ENCODE measurements at places on chromosomes 1 and 21.
A peak's percentile ranks its signal among the peaks of the same experiment; 100 is the strongest.

DNA sequence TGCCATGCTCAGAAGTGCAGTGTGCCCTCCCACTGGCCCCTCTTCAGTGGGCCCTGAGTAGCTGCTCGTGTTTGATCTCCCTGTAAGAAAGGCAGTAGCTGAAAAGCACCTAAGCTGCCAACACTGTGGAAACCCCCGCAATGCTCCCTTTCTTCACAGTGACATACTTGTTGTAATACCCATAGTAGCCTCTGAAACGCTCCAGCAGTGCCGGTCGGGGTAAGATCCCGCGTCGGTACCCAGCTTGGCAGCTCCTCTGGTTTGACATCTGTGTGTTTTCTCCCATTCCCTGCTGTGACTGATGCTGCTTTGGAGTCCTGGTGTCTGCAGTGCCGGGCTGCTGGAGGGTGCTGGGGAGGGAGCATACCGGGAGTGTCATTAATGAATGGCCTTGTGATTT is 3.6 kb downstream of the CHAF1B start:
- no peak for DNase-seq

DNA sequence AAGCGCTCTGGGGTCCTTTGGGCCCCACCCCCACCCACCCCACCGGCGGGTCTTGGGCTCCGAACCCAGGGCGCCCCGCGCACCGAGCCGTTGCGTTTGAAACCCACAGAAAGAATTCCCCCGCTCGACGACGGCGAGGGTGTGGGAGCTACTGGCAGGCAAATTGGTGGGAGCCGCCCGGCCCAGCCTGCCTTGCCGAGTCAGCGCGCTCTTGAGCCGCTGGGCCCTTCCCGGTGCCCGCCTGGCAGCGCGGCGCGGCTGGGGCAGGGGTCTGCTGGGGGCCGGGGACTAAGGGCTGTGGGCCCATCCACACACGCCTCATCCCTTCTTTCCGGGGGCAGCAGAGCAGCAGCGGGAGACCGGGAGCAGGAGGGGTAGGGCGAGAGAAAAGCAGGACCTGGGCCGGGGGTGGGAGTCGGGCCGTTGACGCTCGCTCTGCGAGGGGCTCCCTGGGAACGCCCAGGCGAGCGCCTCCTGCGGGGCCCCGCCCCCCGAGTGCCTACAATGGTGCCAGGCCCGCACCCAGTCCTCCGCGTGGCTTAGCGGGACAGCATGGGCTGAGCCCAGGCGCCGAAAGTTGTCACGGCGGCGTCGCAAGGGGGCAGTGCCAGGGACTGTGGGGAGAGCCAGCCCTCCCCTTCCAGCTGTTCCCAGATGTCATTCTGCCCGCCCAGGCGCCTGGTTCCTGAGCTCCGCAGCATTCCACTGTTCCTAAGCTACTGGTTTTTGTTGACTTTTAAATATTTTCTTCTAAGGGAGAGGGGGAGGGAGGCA is at the start of gene C1orf94:
TSS of gene C1orf94 (plus strand) at position 78 of the 774 bp plus-strand sequence. CDS start 883 bp downstream, outside the sequence.
- DNase-seq: no peak

DNA sequence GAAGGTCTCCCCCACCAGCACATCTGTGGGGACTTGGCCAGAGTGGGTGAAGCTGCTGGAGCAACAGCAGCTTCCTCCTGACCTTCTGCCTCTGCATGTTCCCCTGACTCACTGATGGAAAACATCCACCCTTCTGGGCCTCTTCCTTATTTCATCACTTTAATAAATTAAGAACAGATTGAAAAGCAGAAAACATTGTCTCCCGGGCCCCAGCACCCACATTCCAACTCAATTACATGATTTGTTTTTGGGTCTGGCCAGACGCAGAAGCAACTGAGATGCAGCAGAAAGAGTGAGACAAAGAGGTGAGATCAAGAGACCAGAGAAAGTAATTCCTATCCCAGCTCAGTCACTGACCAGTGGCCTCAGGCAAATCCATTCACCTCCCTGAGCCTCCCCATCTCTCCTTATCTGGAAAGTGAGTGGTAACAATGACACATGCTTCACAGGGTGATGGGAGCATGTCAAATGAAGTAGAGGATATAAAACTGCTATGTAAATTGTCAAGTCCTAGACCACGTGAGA is 157.1 kb downstream of the ELAVL4 start:
- DNase-seq: no peak

GRCh38 chr1:78045926-78046778 is at the start of gene GIPC2:
Gene GIPC2 (plus strand): TSS chr1:78045966. CDS start chr1:78046095, 129 bp downstream.
- no peak for DNase-seq

DNA sequence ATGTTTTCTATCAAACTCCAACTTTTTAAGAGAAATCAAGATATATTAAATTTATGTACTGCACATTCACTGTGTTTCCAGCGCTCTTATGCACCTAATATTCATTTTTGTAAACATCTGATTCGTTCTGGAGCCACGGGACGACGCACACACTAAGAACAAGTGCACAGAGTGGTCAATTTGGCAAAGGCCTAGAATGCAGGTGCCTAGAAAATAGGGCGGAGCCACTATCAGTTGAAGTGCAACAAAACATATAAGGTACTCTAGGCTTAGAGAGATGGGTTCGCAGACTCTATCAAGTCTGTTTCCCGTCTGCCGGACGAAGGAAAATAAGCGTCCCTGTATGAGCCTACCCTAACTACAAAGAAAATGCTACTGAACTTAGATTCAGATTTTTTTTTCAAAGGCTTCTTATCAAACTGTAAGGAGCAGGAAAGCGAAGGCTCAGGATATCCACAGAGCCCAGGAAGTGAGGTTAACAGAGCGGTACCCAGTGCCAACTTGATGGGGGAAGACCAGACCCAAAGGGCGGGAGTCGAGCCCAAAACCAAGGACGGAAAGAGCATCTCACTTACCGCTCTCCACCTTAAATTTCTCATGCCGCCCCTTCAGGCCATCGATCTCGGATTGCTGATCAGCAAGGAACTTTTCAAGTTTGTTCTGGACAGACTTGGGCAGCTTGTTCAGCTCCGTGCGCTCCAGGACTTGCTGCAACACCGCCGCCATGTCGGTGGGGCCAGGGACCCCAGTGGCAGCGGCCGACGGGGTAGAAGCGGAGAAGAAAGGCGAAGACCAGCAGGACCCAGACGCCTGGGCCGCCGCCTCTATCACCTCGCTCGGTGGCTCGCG is 526 bp downstream of the TPR start:
- DNase-seq: peak; percentile 58

DNA sequence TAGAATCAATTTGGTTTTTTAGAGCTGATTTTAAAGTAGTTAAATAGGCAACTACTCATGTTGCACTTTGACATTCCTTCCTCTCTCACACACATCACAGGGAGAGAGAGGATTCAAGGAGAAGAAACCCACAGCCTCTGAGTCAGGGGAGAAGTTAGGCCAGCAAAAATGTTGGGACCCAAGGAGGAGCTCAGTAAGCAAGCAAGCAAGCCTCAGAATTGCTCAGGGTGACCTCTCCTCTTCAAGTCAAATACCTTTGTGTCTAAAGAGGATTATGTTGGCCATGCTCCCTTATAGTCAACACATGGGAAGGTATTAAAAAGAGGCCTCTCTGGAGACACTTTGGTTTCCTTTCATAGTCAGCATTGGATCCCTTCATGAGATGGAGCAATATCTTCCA is 80.5 kb upstream of the WARS2 start:
- no peak for DNase-seq

GRCh38 chr21:41684381-41685245 is 82.2 kb downstream of the RIPK4 start:
- no peak for DNase-seq

DNA sequence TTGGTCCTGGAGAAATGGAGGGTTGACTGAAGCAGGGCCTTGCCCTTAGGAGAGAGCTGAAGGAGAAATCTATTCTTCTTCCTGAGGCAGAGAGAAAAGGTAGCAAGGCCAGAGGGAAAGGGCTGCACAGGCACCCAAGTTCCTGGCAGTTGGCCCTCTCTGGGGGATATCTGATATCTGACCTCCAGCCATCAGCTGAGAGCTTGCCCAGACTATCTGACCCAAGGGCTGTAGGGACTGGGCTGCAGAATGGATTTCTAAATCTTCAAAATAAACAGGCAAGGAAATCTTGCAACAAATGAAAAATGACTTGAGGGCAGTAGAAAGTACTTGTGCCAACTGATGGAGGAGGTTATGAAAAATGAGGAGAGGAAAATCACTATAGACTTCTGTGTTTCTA is 498 bp upstream of the CLCA2 start:
- no peak for DNase-seq

DNA sequence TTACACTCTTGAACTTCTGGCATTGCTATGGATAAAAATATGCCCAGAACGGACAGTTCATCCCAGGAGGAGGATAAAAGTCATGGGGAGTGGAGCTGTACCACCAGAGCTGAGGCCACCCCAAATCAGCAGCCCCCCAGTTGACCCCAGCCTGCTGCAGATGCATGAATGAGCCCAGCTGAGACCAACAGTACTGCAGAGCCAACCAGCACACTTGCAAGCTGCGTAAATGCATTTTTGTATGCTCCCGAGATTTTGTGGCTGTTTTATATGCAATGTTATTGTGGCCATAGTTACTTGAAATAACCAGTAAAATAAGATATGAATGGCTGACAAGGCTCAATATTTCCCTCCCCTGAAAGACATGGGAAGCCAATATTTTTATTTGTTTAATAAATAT is 264.6 kb downstream of the DUSP10 start:
- DNase-seq: no peak

DNA sequence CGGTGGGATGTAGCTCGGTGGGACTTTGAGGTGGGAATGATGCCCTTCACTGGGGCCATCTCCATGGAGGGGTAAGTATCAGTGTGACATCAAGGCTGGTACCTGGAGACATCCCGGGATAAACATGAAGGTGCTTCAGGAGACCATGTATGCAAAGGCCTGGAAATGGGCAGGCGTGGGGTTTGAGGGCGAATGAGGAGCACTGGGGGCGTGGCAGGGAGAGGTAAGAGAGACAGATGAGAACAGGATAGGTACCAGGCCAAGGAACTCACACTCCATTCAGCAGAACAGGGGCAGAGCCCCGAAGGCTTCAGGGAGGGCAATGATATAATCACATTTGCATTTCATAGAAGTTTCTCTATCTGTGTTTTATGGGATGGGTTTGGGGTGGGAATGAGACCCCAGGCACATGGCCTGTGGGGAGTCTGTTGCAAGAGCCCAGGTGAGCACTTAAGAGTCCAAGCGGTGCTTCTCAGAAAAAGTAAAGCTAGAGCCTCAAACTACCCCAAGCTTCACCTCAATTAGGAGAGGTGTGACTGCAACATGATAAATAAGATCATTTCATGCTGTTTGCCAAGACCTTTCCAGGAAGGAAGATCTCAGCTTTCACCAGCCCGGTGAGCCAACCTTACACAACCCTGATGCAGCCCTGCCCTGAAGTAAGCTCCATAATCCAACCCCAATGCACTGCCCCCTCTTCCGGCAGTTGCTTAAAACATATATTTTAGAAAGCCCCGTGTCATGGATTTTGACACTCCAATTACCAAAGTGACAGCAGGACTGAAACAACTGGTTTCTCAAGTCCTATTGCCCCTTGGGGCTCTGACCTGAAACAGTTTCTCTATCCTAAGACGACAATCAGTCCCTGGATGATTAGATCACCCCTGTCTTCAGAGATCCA is 7.4 kb downstream of the S100A9 start:
- no peak for DNase-seq

- DNase-seq: no peak
These were observed 63.9 kb downstream of the TRIM11 start for GRCh38 chr1:228342627-228343190.

DNA sequence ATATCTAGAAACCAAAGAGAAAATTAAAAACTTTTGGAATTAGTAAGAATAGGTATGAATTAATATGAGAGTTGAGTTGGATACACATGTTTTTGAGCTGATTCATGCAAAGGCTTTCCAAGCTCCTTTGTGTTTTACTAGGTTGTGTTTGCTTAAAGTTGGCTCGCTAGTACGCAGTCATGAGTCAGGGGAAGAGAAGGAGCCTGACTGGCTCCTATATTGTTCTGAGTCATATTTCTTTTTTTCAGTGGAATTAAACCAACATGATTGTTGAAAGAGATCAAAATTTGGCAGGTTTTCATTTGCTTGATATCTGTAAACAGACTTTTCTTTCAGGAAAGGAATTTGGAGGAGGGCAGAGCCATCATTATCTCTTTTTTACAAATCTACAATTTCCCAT is 66.7 kb downstream of the MAGI3 start:
- DNase-seq: no peak

- no peak for DNase-seq
These were observed 208.1 kb downstream of the TGFB2 start for GRCh38 chr1:218553197-218553596.

DNA sequence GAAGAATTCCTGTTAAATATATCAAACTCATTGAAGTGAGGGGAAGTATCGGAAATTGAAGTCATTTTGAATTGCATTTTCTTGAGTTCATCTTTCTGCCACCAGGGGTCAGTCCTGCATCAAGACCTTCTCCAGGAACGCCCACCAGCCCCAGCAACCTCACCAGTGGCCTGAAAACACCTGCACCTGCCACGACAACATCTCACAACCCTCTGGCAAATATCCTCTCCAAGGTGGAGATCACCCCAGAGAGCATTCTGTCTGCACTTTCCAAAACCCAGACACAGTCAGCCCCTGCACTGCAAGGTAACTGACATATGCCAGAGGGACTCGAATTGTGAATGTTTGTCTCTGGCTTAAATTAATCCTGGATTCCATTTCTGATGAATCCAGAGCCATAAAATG is 22.8 kb upstream of the TARS2 start:
- peak; percentile 68 for DNase-seq

All from activated CD4-positive, alpha-beta T cell treated with anti-CD3 and anti-CD28 coated beads, Interleukin-2, Interleukin-4, amounts not matched to agents 100 ng/mL and 50 ng/mL, durations not matched to agents 16 hours and 8 hours (primary cell).